Suppressor macrophage treated with lipopolysaccharide for 4 hours (primary cell): ENCODE measurements at places on chromosomes 4 and X.

DNA sequence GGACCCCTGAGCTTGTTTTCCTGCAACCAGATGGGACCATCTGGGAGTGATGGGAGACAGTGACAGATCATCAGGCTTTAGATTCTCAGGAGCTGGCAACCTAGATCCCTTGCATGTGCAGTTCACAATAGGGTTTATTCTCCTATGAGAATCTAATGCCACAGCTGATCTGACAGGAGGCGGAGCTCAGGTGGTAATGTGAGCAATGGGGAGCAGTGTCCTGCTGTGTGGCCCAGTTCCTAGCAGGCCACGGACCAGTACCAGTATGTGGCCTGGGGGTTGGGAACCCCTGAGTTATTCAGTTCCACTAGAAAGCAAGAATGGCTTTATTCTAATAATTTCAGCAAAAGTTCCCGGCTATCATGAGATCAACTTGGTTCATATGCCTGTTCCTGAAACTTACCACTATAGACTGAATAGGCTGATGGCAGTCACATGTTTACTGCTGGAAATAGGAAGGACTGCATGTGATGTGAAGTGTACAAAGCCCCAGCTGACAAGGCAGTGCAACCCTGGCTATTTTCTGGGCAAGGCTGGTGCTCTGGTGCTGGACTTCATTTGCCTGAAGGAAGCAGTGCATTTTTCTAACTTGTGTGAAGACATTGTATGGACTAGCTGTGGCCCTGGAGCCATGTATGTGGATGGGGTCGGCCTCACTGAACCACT lies 107.2 kb downstream of the SPRY1 start:
- peak; percentile 64 for DNase-seq

DNA sequence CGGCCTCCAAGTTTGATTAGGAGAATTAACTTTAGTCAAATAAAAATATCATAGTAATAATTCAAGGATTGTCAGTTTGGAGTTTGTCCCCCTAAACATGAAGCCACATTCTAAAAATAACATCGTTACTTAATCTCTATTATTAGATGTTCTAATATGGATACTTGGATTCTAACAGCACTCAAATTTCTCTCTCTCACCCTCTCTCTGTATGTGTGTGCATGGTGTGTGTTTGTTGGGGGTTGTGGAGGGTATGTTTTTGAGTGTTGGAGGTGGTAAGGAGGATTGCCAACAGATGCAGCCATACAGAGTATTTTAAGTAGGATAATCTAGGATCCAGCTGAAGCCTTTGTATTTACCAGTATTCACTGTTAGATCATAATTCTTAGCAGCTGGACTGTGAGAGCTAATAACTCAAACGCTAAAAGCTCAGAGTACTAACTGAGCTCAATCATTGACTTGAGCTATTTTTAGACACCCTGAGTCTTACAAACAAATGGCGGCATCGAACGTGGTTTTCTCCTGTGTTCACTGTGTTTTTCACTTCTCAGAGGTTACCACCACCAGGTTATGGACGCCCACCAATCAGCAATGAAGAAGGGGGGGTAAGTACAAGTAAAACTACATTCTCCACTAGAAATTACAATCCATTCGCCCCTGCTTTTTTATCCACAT lies 8.8 kb downstream of the ENAM start:
- no peak for DNase-seq

- no peak for DNase-seq
Observed at GRCh38 chrX:129934952-129935351, 29.0 kb downstream of the UTP14A start.

DNA sequence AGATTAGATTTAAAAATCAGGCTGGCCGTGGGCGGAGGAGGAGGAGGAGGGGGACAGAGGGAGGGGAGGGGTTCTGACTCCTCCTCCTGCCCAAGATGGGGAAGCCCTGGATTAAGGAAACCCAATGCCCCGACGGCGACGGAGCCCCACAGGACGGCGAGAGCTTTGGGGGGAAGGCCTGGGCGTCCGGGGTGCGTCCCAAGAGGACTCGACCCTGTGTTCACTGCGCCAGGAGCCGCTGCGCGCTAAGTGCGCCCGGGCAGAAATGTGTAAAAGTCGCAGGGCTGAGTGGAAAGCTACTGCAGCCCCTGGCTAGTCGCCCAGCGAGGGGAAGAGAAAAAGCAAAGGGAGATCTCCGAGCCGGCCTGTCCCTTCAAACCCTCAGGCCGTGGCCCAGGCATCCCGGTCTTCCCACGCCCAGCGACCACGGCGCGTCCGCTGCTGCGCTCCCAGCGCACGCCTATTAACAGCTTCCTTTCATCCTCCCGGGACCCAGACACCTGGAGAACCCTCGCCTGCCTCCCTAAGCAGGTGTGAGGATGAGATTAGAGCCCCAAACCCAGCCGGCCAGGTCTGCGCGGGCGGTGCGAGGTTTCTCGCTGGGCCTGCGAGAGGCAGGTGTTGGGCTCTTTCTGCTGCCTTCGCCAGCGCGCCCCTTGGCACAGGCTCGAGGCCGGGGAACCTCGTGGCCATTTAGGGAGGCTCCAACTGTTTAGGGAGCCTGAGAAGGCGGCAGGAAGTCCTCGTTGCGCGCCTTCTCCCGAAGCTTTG lies 1.4 kb upstream of the RPS6KA3 start:
- DNase-seq = peak; percentile 13

GRCh38 chr4:89299153-89299791 lies 8.3 kb downstream of the GPRIN3 start:
- peak; percentile 41 for DNase-seq

DNA sequence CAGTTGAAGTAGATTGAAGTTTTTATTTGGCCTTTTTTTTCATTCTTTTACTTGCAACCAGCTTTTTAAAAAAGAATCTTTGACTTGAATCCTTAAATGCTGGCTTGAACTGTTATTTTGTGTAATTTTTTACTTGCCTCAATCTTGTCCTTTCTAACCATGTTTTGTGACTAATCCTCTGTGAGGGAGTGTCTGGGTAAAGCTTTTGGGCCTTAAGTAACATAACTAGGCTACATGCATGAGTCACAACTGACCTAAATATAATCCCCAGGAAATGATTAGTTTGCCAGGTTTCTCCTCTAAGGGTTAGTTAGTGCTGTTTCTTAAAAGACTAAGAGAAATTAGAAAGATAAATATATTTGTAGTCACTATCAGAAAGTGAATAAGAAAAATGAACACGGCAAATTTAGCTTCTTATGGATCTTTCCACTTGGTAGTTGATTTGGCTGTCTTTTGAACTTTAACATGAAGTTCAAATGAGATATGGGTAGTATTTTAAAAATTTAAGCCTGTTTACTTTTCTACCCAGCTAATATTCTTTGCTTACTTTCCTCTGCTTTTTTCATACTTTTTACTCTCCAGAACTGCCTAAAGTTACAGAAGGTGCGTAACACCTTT lies 13.0 kb downstream of the EXOC1 start:
- DNase-seq = peak; percentile 83

GRCh38 chrX:28022371-28022770 lies 41.1 kb upstream of the DCAF8L1 start:
- no peak for DNase-seq

- no peak for DNase-seq
Observed at GRCh38 chrX:145003443-145003842, 243.9 kb upstream of the SPANXN1 start.

- DNase-seq = no peak
Observed at GRCh38 chrX:38312436-38312835, 14.9 kb downstream of the RPGR start.
